NCI-H1105 treated with DMSO at 0.1 percent for 48 hours (cell line): ENCODE measurements at places on chromosomes 3 and 15.

DNA sequence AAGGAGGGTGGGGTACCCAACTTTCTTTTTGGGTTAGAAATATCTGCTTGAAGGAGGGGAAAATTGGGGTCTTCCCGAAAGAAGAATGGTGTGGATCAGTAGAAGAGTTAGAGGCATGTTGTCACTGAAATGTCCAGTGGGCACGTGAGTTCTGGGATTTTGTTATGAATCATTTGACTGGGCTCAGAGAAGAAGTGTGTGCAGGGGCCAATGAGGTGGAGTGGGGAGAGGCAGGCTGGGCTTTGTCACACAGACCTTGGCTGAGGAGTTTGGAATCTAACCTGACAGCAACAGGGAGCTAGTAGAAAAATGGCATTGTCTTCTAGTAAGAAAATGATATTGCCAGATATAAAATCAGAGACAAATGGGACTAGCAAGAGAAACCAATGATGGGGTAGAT, 436.8 kb downstream of the MFSD1 start:
- DNase-seq: no peak

DNA sequence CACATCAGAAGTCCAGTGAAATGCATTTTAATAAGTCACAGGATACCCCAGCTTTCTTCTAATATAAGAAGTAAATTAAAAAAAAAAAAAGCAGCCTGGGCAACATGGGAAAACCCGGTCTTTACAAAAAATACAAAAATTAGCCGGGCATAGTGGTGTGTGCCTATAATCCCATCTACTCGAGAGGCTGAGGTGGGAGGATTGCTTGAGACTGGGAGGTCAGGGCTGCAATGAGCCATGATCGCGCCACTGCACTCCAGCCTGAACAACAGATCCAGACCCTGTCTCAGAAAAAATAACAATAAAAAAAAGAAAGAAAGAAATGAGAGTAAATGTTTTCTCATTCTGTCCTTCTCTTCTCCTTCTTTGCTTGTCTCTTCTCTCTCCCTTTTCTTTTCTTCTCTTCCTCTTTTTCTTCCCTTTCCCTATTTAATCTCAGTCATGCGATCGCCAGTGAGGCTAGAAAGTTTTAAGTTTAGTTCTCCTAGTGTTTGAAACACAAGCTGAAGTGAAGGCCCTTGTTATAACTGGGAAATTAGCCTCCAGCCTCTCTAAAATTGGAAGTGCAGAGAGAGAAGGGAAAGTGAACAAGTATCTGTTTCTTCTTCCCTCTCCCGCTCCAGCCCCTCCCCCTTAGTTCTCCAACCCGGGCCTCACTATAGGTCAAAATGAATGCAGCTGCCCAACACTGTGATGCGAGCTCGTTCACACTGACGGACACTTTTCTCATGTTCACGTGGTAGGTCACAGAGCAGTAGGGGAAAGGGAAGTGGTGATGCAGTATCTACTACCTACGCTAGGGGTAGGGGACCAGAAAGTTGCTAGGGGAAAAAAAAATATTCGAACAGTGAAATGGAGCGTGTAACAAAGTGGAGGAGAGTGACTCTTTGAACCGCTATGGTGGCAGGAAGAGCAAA, 23.5 kb upstream of the TSC22D2 start:
- no peak for DNase-seq

GRCh38 chr15:71683411-71684274, 126.7 kb upstream of the NR2E3 start:
- no peak for DNase-seq

- DNase-seq: no peak
Measured at GRCh38 chr3:79872483-79872882, 104.7 kb upstream of the ROBO1 start.

DNA sequence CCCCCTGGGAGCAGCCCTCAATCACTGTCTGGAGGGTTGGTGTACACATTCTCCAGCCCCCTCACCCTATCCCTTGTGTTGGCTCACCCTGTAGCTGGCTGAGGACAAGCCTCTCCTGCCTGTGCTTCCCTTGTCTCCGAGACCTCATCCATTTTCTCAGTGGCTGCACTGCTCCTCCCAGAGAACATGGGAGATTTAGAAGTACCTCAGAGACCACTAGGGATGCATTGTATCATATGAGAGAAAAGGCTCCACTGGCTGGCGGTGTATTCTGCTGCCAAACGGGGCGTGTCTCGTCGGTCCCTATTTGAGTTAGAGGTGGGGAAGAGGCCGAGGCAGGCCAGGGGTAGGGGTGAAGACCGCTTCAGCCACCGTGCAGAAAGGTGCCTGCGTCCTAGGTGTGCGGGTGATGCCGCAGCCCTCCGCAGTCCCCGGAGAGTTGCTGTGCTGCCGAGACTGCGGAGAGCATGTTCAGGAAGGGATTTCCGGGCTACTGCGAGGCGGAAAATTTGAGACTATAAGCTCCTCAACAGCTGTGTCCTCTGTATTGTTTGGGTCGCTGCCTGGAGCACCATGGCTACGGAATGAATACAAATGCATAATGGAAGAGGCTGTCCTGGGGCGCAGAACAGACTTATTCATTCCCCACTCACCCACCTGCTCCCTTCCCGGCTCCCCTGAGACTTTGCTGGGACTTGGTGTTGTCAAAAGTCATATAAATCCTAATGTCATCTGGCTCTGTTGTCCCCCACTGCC, 43.8 kb downstream of the SPSB4 start:
- peak; percentile 66 for DNase-seq

GRCh38 chr15:68205954-68206539, 915 bp upstream of the CALML4 start:
- no peak for DNase-seq

- no peak for DNase-seq
Measured at GRCh38 chr3:16883057-16883722, 1.6 kb upstream of the PLCL2 start.

DNA sequence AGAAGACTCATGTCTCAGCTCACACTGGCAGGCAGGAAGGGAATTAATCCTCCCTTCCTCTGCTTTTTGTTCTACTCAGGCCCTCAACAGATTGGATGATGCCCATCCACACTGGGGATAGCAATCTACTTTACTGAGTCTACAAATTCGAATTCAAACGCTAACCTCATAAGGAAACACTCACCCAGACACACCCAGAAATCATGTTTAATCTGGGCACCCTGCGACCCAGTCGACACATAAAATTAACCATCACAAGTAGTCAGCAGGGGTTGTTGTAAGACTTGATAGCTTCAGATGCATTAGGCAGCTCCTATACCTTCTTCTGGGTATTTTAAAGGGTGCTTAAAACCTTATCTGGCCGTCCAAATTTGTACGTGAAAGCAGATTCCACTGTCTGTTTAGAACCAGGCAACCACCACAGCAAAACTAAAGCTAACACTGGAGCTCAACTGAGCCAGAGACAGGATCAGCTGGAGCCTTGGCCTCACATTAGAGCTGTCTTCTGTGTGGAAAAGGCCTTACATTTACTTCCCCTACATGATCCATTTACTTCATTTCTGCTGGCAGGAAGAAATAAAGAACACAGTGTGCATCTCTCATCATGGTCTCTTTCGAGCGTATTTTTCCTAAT, 407.3 kb upstream of the PPP2R3A start:
- no peak for DNase-seq

DNA sequence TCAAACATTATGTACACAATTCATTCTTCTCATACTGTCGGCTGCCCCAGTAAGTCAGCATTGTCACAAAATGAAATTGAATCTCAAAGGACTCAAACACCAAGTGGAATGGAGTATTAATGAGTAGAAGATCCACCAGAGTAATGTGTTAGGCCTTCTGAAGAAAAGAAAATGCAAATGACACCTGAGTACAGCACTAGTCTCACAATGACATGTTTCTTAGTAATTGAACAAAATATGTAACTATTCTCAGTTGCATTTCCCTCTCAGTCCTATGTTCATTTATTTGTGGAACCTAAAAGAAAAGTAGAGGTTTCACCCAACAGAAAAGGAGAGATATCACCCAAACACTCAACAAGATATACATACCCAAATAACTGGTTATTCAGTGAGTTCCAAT, 283.9 kb upstream of the THBS1 start:
- DNase-seq: no peak

GRCh38 chr3:17339132-17339575, 403.3 kb downstream of the TBC1D5 start:
- DNase-seq: peak; percentile 45

DNA sequence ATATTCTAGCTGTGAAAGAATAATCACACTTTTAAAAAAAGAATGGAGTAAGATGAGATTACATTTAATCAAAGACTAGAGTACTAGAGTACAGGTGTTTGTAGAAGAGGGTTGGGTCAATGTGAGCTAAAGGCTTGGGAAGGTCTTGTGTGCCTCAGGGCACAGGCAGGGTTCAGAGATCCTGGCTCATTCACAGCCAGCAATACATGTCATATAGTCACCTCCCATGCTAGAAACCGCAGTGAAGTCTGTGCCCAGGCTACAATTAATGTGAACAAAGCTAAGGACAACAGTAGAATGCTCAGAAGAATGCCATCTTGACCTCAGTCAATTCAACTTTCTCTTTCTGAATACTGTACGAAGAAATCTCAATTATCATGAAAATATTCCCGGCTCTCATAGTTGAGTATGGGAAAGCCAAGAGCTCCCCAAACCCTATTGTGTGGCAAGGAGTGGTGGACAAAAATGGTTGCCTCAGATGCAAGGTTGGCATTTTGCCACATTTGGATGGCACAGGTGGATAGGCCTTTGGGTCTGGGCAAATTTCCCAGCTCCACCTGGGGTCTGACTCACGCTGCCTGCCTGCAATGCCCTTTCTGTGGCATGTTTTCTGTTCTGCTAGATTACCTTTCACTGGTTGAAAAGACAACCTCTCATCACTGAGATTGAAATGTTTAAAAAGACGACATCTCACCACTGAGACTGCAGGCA, 70.2 kb downstream of the NMD3 start:
- DNase-seq: peak; percentile 90
